ENCODE measurements at places on chromosomes 7 and 10.

- no peak for DNase-seq
These were observed 2.4 kb downstream of the RASGEF1A start for GRCh38 chr10:43264344-43264964.

DNA sequence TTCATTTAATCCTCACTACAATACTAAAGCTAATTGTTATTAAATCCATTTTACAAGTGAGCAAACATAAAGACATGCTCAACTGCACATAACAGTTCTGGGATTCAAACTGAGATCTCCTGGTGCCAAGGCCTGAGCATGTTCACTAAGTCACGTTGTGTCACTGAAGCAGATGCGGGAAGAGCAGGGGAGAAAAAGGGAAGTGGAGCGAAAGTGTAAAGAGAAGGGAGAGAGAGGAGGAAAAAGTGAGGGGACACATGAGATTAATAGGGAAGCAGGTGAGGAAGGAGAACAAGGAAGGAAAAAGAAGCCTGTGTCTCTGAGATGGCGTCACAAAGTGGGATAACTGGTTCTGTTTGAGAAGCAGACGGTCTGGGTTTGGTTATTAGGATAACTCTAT, 38.9 kb upstream of the KAT6B start:
- no peak for DNase-seq

GRCh38 chr7:111527545-111527944, 34.7 kb downstream of the IMMP2L start:
- no peak for DNase-seq

DNA sequence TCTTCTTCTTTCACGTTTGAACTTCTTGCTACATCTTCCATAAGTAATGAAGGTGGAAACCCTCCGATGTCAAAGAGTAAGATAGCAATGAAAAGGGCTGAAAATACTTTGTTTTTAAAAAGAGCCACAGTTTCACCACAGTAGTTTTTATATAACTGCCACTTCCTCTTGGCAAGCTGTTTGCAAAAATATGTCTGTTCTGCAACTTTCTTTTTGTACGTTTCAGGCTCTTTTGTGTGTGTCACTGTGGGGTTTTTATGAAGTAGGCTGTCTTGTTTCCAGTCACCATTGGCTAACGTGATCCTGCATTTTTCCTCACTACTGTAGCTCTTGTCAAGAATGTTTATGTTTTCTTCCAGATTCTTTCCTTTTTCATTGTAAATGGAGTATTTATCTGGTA, 55.6 kb downstream of the SLC16A9 start:
- DNase-seq = no peak

- DNase-seq = no peak
These were observed 363.9 kb upstream of the MGMT start for GRCh38 chr10:129102906-129103693.

All from stimulated activated CD8-positive, alpha-beta memory T cell treated with anti-CD3 and anti-CD28 coated beads, Interleukin-4, amount 100 ng/mL, for 24 hours (primary cell).